Activated naive CD4-positive, alpha-beta T cell treated with anti-CD3 and anti-CD28 coated beads for 36 hours (primary cell): ENCODE measurements at places on chromosomes 11 and 22.

DNA sequence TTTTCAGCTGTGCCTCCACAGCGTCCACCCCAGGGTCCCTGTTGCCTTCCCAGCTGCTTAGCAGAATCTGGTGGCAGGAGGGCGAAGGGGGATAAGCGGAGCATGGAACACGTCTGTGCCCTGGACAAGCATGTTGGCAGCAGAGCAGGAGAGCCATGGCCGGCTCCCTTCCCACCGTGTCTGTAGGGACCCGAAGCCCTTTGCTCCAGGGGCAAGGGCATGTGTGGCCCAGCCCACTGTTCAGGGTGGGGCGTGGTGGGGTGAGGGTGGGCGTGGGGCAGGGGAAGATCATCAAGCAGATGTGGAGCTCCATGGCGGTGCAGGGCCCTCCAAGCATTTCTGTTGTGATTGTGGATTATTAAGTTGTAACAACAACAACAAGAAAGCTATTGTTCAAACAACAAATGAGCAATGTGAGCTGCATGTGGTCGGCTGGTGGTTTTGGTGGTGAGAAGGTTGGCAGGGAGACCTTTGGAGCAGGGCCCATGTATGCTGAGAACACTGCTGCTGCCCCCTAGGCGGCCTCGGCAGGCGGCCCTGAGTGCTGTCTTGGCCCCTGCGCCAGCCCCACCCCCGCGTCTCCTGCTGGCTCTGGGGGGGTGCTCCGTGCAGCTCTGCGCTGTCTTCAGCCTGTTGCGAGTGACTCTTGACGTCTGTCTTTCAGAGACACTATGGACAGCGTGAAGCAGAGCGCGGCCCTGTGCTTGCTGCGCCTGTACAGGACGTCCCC, 50.9 kb downstream of the AP2A2 start:
- DNase-seq, result no peak

DNA sequence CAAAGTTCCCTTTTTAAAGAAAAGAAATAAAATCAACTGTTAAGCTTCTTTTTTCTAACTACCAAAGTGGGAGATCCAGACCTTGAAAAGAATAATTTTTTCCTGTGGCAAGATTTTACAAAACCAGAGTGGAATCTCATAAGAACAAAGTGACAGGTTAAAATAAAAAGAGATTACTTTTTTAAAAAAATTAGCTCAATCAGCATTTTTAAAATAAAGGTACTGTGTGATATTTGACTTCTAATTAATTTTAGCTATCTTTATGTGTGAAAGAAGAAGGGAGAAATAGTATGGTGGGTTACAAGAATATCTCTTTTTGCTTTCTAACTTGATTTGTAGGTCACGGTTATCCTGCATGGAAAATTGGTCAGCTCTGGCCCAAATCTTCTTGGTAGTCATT, 92.8 kb upstream of the ALKBH3 start:
- no peak for DNase-seq

- no peak for DNase-seq
These were observed 10.1 kb downstream of the SLC5A1 start for GRCh38 chr22:32052936-32053791.

DNA sequence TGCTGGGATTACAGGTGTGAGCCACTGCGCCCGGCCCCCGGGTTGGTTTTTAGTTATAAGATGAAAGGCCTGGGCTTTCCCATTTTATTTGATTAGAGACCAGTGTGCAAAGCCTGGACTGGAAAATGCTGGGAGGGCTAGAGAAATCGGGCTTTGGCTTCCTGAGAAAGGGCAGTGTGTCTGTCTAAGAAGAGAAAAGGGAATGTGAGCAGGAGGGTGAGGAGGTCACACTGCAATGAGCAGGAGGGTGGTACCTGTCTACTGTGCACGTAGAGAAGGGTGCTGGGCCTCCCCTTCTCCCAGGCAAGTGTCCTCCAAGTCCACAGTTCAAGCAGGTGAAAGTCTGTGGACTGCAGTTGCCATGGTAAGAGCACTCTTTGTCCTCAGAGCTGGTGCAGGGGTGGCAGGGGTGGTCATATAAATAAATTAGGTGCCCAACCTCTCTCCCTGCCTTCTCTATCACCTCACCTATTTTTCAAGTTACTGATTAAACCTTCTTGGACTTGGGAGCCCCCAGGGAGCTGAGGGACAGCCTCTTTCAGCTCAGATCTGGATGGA, 30.8 kb downstream of the SLC5A1 start:
- DNase-seq, result no peak

DNA sequence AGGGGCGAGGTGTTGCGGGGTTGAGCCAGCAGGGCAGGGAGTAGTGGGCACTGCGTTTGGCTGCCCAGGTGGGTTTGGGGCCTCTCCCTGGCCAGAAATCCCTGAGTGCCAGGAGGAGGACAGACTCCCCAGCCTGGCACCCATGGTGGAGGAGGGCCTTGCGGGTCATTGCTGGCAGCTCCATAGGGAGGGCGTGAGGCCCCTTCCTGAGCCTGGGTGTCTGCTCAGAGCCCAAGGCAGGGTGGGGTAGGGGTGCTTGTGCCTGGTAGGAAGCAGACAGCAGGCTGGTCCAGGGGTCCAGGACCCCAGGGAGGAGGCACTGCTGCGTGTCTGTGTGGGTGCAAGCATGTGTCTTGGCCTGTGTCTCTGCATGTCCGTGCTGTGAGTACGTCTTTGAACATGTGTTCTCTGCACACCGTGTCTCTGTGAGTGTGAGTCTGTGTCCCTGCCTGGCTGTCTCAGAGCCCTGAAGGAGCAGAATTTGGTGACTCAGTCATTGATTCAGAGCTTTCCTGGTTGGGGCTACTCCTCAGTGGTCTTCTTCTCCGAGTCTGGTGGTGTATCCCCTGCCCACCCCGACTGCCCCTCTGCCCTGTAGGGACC, 3.9 kb downstream of the TSPAN4 start:
- DNase-seq, result no peak

DNA sequence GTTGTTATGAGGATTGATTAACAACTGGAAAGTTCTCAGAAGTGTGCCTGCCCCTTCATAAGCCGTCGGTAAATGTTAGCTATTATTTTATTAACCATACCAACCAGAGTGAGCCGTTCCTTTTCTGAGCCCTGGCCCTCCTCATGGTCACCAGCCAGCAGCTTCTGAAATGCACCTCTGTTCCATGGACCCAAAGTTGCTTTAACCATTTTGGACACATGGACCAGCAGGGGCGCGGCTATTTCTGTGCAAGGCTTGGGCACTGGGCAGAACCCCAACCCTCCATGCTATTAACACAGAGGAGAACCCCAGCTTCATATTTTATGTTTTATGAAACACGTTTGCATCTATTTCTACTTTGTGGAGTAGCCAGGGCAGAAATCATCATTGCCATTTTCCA, 18.6 kb upstream of the SCGB1A1 start:
- DNase-seq, result no peak

- no peak for DNase-seq
These were observed 25.1 kb downstream of the APOL3 start for GRCh38 chr22:36135306-36135980.

DNA sequence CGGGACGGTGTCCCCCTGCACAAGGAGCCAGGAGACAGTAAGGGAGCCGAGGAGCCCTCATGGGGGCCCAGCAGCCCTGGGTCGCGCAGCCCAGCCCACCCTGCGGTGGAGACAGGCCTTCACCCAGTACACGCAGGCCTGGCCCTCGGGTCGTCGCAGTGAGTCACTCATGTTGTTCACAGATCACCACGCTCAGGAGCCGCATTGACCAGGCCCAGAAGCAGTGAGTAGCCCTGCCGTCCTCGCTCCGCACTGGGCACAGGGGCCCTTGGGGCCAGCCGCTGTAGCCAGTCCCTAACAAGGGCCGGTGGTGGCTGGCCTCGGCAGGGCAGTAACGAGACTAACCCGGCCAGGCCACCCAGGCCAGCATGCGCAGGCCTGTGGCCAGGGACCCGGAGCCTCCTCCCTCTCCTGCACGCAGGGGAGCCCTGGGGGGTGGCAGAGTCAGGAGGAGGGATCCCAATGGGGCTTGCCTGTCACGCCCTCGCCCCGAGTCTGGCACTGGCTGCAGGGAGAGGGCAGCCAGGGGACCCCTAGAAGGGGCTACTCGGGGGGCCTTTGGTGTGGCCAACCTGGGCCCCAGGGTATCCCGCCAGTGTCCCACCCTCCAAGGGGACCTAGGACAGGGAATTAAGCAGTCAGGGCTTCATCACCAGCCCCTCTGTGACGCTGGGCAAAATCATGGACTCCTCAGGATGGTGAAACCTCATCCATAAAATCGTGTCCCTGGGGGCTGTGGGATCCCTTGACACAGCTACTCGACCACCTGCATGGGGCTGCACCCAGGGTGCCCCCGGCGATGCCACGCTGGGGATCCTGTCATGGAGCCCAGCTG, 10.1 kb upstream of the MRPL23 start:
- no peak for DNase-seq

DNA sequence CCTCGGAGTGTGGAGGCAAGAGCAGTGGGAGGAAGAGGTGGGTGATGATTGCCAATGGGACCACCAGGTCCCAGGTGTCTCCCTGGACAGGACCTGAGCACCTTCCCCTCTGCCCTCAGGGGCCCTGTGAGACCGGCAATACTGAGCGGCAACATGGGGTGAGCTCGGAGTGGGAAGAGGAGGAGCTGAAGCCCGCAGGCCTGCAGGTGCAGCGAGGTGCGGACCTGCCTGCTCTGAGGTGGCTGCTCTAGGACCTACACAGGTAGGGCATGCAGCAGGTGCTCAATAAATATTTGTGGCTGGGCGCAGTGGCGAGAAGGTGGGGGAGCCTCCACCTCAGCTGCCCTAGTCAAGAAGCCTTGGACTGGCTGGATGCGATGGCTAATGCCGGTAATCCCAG, 12.2 kb upstream of the SUN2 start:
- DNase-seq, result no peak

GRCh38 chr22:17318817-17319216, 50.4 kb upstream of the CECR2 start:
- no peak for DNase-seq

DNA sequence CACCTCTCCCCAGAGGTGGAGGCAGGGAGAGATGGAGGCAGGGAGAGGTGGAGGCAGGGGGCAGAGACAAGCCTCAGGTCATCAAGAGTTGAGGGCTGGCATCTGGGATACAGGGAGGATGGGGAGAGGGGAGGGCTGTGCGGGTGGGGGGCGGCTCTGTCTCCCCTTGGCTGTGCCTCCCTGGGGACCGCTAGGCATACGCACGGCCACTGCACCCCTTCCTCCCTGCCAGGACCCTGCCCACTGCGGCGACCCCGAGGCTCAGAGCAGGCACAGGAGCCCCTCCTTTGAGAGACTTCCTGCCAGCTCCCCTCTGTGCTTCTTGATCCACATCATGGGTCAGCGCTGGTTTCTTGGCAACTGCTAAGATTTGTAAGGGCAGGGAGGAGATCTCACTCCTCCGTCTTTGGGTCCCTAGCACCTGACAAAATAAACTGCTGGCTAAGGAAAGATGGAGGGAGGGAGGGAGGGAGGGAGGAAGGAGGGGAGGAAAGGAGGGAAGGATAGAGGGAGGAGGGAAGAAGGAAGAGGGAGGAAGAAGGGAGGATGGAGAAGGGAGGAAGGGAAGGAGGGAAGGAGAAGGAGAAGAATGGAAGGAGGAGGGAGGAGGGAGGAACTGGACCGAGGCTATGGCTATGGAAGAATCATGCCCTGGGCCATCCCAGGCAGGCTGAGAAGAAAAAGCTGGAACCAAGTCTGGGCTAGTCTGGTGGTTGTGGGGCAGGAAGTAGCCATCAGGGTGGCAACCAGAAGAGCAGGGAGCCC, 18.5 kb downstream of the PRR33 start:
- no peak for DNase-seq

- DNase-seq, result no peak
These were observed 289.9 kb downstream of the TENM4 start for GRCh38 chr11:79150966-79151365.

DNA sequence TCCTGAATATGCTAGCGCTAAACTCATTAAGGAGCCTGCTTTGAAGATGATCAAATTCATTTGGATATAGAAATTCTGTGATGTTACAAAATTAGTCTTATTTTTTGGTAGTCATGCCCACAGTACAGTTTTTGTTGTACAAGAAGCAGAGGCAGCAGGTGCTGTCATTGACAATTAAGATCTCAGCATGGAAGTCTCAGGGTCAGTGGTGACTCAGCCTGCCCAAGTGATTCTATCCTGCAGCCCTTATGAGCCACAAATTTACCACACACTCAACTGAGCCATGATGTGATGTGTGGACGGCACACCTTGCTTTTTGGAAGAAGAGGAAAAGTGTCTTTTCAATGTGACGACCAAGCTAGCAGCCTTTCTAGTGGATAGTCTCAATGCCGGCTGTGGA, 153.6 kb upstream of the SORL1-AS1 start:
- DNase-seq, result no peak

- peak; percentile 35 for DNase-seq
These were observed 39.7 kb downstream of the ADAMTS8 start for GRCh38 chr11:130388607-130389205.

DNA sequence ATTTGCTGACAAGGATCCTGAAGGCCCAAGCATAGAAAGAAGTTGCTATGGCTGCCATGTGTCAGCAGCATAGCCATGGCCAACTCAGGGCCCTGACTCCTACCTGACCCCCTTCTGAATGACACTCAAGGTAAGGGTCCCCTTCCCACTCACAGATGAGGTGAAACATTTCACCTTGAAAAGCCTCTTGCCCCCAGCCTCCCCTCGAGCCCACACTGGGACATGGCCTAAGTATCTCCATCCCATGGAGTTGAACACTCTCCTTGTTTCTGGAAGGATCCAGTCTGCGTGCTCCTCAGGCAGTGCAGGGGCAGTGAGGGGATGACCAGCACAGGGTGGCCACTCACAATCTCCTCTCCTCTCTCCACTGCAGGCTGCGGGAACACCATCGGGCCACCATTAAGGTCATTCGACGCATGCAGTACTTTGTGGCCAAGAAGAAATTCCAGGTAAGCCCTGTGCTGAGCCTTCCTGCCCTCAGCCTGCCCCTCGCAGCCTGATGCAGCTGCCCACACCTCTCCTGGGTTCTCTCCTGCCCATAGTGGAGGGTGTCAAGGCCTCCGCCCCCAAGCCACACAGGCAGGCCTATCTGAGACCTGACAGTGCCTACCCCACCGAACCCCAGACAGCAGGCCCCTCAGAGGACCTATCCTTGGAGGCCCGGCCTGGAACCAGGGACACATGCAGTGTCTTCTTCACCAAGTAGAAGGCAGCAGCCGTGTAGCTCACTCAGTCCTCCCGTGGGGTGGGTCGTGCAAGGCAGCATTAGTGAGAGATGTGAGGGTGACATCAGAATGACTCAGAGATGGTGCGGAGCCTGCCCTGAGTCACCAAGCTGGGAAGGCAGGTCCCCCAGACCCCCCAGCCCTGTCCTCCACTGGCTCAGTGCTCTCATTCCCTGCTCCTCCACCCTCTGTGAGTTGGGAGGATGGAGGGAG, 68.9 kb upstream of the KCNQ1OT1 start:
- peak; percentile 31 for DNase-seq
